Myocyte (in vitro differentiated cells): ENCODE measurements at places on chromosomes 1 and 21.
A peak's percentile ranks its signal among the peaks of the same experiment; 100 is the strongest.

- peak; percentile 71 for DNase-seq
Observed at GRCh38 chr1:214337511-214337910, 56.6 kb downstream of the SMYD2 start.

- DNase-seq: no peak
Observed at GRCh38 chr1:18142471-18142870, 34.9 kb downstream of the IGSF21 start.

GRCh38 chr1:168734946-168735345 lies 5.9 kb upstream of the DPT start:
- no peak for DNase-seq

DNA sequence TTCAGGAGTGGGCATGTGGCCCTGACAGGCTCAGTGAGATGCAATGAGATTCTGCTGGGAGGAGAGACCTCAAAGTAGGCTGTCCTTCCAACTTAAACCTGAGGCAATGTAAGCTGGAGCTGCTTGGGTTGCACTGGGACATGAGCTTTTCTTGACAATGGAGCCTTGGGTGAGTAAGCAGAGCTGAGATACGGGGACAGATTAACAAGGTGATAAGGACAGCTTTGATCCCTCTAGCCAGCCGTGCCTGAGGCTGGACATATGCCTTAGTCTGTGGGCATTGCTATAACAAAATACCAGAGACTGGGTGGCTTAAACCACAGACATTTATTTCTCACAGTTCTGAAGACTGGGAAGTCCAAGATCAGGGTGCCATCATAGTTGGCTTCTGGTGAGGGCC lies 18.3 kb upstream of the NGF start:
- no peak for DNase-seq

DNA sequence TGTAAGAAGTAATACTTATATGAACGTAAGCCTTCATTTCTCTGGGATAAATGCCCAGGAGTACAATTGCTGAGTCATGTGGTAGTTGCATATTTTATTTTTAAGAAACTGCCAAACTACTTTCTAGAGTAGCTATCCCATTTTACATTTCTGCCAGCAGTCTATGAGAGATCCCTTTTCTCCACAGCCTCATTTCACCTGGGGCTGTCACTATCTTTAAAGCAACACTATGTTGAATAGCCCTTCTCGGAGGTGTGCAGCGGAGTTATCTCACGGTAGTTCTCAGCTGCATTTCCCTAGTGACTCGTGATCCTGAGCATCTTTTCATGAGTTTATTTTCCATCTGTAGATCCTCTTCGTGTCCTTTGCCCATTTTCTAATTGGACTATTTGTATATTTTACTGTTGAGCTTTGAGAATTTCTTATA lies 93.4 kb downstream of the ADARB1 start:
- peak; percentile 43 for DNase-seq
